ENCODE measurements at places on chromosomes 1 and 21. TPM values are rescaled to one million over a fixed set of nuclear protein-coding genes. Genes with fewer than 3 reads are reported as not detected.

- no peaks in the 10 kb centered on the region for H3K36me3 ChIP-seq
- no peaks in the 10 kb centered on the region for H3K27me3 ChIP-seq
- DNase-seq = no peak
Observed at GRCh38 chr21:46411236-46411635, 47.5 kb upstream of the DIP2A start.

- DNase-seq = peak; percentile 57
- peaks cover 6% of the 10 kb centered on the region for H3K36me3 ChIP-seq
- H3K27ac ChIP-seq = peak overlapping the region; percentile 83
- peak overlapping the region; percentile 98 for H3K4me3 ChIP-seq
- H3K4me1 ChIP-seq = peaks cover 18% of the 10 kb centered on the region
Observed at GRCh38 chr1:52365071-52365745, 797 bp downstream of the CC2D1B start.

The OR2AK2 gene
- total RNA-seq = not detected

DNA sequence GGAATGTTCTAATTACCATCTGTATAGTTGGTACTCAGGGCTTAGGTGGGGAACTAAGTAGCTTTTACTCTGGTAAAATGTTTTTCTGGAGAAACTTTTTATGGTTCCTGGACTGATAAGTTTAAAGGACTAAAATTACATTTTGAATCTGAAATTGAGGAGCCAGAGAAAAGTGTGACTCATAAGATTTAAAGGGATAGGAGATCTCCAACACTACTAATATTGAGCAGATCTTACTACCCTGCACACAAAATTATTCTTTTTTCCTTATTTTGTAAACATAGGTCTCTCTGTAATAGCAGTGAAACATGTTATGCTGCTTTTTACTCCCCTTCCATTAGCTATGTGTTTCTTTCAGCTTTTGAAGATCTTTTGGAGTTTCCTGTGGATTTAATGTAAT is 32.5 kb downstream of the MTF2 start:
- no peak overlapping the region for H3K4me3 ChIP-seq
- no peaks in the 10 kb centered on the region for H3K27me3 ChIP-seq
- no peak overlapping the region for H3K27ac ChIP-seq
- peaks cover 21% of the 10 kb centered on the region for H3K4me1 ChIP-seq

The GBP1 gene
- 5.5 TPM for total RNA-seq

The LYST gene
- total RNA-seq = 11.5 TPM

Data from heart right ventricle (tissue), 16 donors.